Nucleus accumbens (tissue), 56 donors: ENCODE measurements at places on chromosomes 2 and 18.

GRCh38 chr2:67918471-67918870, 144.3 kb downstream of the C1D start:
- no peak for DNase-seq

DNA sequence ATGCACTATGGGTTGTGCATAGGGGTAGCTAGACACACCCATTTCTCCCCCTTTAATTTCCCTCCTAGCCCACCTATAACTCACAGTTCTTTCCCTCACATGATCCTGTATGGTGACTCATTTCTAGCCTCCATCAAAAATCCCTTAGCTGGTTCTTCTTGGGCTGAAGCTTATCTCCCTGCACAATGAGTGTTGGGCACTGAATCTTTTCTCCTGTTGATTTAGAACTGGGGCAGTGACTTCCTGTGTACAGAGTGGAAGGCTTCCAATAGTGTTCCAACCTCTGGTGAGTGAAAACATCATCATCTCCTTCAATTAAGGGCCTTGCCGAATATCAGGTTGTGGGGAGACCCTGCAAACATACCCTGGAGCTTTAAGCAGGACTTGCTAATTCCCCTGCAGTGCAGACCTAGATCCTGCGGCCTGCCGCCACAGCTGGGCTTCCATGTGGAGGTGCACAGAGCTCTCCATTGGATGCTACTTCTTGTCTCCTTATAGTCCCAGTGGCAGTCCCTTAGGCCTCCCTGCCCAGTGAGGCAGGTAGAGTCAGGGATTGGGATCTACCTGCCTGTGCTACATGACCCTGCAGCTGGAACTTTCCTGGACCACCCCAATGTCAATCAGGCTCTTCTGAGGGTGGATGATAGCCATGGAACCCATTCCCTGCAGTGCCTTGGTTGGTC, 121.8 kb downstream of the PLB1 start:
- DNase-seq, result no peak

GRCh38 chr2:47300081-47300480, 102.9 kb upstream of the MSH2 start:
- DNase-seq, result no peak

DNA sequence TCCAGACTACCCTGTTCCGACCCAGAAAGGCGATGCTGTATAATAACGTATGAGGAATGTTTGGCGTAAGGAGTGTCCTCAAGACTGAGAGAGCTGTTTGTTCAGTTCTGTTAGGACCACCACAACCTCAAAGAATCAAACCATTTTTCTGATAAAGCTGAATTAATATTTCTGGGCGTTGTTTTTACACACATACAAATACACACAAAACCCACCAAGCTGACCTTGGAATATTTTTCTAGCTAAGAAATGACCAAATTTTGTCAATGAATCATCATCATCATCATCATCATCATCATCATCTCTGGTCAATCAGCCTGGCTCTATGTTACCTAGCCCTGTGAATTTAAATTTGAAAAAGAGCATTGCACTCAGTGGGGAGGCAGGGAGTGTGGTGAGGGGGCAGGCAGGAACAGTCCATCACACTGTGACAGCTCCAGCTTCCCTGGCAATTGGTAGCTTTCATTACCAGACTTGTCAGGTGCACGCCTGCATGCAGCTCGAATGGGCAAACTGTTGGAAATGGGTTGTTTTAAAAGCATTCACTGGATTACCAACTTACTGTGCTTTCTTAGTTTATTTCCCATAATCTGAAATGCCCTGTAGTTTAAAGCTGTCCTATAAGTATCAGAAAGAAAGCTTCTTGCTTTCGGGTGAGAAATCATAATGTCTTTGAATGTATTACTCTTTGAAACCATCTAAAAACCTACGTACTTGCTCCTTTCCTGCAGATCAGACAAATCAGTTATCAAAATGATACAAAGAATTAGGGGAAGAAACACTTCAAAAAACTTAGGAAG, 6.9 kb upstream of the POU3F3 start:
- no peak for DNase-seq

- DNase-seq, result no peak
These were observed 14.4 kb upstream of the CCL20 start for GRCh38 chr2:227799202-227799601.

DNA sequence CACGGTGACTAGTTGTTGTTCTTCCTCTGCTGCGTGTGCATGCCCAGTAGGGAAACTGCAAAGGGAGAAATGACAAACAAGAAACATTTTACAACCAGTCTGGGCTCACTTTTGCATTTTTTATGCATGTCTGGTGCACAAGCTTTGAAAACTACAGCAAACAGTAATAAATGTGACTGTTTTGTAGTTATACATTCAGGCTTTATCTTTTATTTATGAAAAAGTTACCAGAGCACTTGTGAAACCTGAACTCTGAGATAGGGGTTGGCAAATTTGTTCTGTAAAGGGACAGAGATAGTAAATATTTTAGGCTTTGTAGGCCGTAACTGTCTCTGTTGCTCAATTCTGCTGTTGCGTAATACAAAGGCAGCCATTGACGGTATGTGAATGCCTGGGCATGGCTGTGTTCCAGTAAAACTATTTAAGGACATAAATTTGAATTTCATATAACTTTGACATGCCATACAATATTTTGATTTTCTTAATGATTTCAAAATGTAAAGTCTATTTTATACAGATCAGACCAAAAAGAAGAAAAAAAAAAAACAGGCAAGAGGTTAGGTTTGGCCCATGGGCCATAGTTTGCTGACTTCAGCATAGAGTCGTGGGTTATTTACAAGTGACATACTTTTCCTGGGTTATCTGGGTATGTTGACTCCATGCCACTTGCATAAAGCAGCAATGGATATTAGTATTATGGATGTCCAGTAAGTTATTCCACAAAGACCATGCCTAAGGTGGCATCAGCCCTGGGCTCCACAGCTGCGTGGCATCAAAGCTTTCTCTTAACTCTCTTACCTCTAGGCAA, 53.6 kb upstream of the EML6 start:
- no peak for DNase-seq

GRCh38 chr2:109417701-109418335, 195.9 kb downstream of the SEPTIN10 start:
- DNase-seq, result no peak

- no peak for DNase-seq
These were observed 15.8 kb downstream of the GKN2 start for GRCh38 chr2:68936889-68937288.

DNA sequence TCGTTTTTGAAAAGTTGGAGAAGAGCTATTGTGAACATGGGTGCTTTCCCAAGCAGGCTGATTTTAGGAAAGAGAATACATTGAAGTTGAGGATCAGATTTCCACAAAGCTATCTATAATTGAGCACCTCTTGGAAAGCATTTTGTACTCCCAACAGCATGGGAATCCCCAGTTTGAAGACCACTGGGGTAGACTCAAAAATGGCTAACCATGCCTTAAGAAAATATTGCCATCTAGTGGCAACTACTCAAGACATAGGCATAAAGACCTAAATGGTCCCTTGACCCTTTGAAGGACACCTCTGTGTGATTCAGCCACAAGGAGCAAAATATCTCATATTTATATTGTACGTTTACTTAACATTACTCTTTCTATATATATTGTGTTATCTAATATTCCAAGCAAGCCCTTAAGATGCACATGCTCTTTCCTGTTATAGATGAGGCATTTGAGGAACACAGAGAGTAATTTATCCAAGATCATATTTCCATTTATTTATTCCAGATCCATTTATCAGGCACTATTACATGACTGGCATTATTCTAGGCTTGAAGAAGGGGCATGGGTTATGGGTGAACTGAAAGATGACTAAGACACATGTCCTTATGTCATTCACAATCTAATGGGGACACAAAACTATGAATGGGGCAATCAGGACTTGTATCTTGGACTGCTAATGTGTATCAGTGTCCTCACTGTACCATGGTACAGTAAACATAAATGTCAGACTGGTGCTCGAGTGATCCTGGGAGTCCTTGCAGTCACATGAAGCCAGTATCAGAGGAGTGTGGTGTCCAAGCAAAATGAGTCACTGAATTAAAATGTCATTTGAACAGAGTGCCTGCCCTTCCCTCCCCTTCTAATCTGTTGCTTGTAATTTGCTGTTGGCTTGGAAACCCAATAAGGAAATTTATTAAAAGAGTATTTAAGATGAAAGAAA, 121.0 kb upstream of the XPO1 start:
- no peak for DNase-seq

DNA sequence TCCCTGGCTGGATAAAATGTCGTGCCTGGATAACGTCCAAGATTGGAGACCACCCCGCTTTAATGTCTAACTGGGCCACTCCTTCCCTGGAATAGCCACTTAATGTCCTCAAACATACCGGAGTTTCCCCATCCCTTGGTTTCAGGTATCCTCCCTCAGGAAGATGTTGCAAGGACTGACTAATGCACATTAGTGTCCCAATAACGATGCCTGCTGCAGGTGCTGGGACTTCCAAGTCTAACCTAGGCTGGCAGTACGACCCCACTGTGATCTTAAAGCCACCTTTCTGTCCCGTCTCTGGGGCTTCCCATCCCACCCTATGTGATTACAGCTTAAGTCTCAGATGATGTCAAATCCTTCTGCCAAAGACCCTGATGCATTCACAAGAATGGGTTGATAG, 1.1 kb upstream of the ATP6V1C2 start:
- DNase-seq, result no peak

GRCh38 chr2:23536326-23536725, 151.3 kb downstream of the KLHL29 start:
- no peak for DNase-seq

DNA sequence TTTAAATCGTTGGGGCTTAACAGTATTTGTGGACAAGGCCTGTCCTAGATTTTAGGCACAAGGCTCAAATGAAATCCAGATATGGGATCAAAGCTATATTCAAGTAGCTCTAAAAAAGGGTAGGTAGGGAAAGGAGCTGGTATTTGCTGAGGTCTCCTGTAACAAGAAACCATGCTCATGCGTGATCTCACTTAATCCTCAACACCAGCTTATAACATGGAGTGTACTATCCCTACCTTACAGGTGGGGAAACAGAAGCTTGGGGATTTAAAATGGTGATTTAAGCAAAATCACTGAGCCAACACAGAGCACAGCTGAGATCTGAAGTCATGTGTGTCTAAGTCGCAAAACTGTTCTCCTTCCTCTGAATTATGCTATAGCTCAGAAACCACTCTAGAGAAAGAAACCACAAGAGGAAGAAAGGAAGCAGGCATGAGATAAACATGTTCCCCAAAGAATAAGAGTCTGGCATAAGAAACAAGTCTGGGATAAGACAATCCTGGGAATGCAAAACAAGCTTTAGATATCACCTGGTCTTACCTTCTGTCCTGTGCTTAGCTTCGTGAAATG, 43.1 kb downstream of the CYRIA start:
- no peak for DNase-seq

DNA sequence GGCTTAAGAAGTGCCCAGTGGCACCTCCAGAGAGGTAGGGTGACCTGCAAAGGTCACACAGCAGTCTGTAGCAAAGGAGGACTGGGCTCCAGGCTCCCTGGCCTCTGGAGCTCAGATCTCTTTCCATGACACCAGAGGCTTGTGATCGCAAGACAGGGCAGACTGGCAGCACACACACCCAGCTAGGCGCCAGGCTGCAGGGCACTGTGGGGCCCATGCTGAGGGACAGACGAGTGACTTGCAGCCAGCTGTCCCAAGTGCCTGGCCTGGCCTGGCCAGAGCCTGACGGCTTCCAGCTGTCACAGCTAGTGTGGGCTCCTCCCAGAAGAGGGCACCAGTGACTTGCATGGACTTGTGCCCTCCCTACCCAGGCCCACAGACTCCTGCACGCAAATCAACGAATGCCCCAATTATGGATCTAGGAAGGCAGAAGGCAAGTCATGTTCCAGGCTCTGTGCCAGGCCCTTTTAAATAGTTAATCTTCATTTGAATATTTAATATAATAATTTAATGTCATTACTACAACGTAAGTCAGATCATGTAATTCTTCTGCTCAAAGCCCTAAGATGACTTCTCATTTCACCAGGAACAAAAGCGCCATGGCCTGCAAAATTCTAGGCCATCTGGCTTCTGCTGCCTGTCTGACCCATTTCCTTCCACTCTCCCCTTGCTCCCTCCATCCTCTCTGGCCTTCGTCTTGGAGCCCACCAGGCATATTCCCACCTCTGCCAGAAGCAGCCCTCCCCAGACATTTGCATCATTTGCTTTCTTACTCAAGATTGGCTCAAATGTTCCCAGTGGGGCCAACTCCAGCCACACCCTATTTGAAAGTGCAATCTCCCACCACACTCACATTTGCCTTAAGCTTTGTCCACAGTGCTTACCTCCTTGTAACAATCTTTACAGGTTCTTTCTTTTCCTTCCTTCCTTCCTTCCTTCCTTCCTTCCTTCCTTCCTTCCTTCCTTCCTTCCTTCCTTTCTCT, 3.7 kb upstream of the SPEG start:
- DNase-seq, result no peak

DNA sequence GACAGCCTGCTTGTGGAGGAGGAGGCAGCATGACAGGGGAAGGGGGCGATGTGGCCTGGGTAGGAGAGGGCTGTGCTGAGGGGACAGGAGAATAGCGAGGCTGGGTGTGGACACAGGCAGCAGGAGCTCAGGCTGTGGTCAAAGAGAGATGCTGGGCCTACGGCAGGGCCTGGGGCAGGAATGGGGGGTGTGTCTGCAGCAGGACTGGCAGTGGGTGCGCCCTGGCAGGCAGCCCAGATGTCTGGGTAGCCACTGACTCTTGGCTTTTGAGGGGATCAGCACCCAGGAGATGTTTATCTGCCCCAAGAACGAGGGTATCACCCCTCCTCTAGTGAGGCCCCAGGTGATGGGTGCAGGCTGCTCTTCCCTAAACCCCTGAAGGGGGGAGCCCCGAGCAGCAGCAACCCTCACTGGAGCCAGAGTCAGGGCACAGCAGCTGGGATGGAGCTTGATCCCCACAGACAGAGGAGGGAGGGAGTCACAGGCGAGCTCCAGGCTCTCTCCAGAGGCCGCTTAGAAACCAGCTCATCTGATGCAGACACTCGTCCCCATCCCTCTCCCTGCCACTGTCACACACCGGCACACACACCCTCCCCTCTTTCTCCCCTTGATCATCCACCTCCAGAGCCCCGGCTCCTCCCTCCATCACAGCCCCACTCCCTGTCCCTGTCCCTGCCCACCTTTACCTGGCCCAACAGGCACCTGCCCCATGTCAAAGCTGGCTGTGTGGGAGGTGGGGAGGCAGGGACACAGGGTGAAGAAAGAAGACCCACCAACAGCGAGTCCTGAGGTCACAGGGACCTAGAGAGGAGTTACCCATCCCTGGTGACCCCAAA, 29.8 kb upstream of the TNS1 start:
- DNase-seq, result no peak

DNA sequence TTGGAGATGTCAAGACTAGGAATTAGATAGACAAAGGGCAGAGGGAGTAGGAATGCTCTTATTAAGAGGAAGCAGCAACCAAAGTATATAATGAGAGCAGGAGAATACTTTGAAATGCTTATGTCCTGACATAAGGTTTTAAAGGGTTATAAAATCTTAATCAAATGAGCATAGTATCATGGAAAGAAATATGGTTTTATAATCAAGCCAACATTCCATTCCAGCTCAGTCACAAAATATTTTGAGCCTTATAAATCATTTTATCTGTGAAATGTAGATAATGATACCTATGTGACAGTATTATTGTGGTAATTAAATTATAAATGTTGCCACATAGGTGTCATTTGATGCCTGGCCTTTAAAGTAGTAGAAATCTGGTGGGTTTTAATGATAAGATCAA, 17.6 kb downstream of the VSNL1 start:
- no peak for DNase-seq
